ENCODE measurements at places on chromosomes 1 and 21.
A peak's percentile ranks its signal among the peaks of the same experiment; 100 is the strongest.

GRCh38 chr1:208939537-208940085 is 643.9 kb upstream of the CAMK1G start:
- peak; percentile 79 for ATAC-seq

GRCh38 chr1:107691540-107691939 is 273.4 kb downstream of the VAV3 start:
- ATAC-seq, result no peak

GRCh38 chr1:204465546-204466415 is 28.8 kb downstream of the PIK3C2B start:
- ATAC-seq, result no peak

DNA sequence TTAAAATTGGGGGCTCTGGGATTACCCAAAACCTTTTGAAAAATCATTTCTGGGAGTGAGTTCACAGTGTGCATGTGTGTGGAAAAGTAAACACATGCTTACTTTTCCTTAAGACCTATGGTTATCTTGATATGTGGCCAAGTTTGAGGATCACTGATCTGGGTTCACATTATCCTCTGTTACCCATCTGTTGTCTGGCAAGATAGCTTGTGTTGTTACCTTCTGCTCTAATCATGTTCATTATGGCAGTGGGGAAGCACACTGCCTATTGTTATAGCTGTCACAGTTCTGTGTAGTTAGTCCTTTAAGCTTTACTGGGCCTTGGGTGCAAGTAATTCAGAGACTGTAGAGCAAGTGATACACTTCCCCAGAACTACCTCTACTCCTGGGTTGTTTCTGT is 5.0 kb downstream of the CTBS start:
- no peak for ATAC-seq
